ENCODE measurements at places on chromosomes 11 and 22. TPM values are rescaled to one million over a fixed set of nuclear protein-coding genes. Genes with fewer than 3 reads are reported as not detected.

Gene ATG13
- total RNA-seq, result 58.4 TPM

Gene P2RX6
- total RNA-seq, result 0.50 TPM

Gene IGLL5
- total RNA-seq, result not detected

Gene MICAL3
- total RNA-seq, result 26.4 TPM

Gene CCDC87
- total RNA-seq, result 0.70 TPM

Gene DGCR2
- total RNA-seq, result 34.2 TPM

Gene GAB4
- not detected for total RNA-seq

Gene BIRC3
- total RNA-seq, result 14.5 TPM

DNA sequence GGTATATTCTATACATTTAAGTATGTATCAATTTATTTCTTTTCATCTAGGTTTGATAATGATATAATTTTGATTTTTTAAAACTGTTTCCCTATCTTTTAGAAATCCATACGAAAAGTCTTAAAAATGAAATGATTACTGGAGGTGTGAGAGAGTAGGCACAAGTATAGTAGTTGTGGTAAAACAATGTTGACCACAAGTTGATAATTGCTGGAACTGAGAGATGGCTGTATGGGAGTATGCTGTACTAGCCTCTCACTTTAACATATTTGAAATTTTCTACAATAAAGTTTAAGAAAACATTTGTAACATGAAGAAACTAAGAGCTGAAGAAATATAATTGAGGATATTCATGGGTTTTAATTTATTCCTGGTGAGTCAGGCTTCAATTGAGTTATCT, 30.0 kb downstream of the FSHB start:
- no peaks in the 10 kb centered on the region for H3K4me1 ChIP-seq
- DNase-seq, result no peak
- H3K27me3 ChIP-seq, result peaks cover 11% of the 10 kb centered on the region
- H3K4me3 ChIP-seq, result no peak overlapping the region

DNA sequence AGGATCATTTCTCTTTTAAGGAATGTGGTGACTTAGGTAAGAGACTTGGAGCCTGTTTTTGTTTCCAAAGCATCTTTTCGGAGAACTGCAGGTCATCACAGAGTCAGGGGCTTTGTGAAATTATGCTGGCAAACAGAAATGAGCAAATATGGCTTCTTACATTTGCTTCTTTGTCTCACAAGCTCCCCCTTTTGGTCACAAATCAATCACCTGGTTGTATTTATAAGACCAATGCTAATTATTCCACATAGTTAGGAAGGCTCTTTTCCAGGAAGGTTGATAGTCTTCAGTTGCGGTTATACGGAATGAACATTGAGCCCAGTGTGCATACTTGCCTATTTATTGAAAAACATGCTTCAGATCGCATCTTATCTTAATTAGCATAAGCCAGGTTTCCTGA, 34.6 kb upstream of the CEP126 start:
- H3K27me3 ChIP-seq, result no peaks in the 10 kb centered on the region
- H3K27ac ChIP-seq, result no peak overlapping the region
- DNase-seq, result no peak
- H3K4me3 ChIP-seq, result no peak overlapping the region
- no peaks in the 10 kb centered on the region for H3K36me3 ChIP-seq

GRCh38 chr11:12259956-12260355, 117.4 kb upstream of the PARVA start:
- H3K27me3 ChIP-seq, result no peaks in the 10 kb centered on the region
- H3K27ac ChIP-seq, result no peak overlapping the region
- DNase-seq, result no peak
- H3K4me1 ChIP-seq, result no peaks in the 10 kb centered on the region
- no peak overlapping the region for H3K4me3 ChIP-seq

- no peak overlapping the region for H3K4me3 ChIP-seq
- no peak for DNase-seq
- peaks cover 45% of the 10 kb centered on the region for H3K36me3 ChIP-seq
- no peaks in the 10 kb centered on the region for H3K4me1 ChIP-seq
Observed at GRCh38 chr11:74070723-74071492, 62.0 kb upstream of the UCP3 start.

GRCh38 chr22:30649430-30650007, 13.9 kb downstream of the SLC35E4 start:
- peaks cover 25% of the 10 kb centered on the region for H3K4me1 ChIP-seq
- H3K36me3 ChIP-seq, result no peaks in the 10 kb centered on the region
- peak overlapping the region; percentile 76 for H3K27ac ChIP-seq
- peak; percentile 77 for DNase-seq
- H3K4me3 ChIP-seq, result no peak overlapping the region

DNA sequence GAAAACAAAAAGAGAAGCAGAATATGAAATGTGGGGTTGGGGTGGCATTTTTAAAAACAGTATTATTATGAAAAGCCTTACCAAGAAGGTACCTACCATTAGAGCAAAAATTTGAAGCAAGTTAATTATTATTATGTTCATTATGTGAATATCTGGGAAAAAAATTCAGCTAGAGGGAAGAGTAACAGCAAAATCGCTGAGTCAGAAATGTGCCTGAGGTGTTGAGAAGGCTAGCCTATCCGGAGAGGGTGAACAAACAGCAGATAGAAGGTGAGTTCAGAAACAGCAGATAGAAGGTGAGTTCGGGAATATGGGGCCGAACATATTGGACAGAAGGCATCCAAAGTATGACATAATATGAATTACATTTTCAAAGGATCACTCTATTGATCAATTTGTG, 536.8 kb upstream of the ANO5 start:
- DNase-seq, result no peak
- H3K36me3 ChIP-seq, result no peaks in the 10 kb centered on the region
- no peak overlapping the region for H3K27ac ChIP-seq
- H3K27me3 ChIP-seq, result no peaks in the 10 kb centered on the region
- no peaks in the 10 kb centered on the region for H3K4me1 ChIP-seq

- H3K36me3 ChIP-seq, result no peaks in the 10 kb centered on the region
- H3K27ac ChIP-seq, result peak overlapping the region; percentile 56
- no peak overlapping the region for H3K4me3 ChIP-seq
- DNase-seq, result peak; percentile 42
- peaks cover 14% of the 10 kb centered on the region for H3K4me1 ChIP-seq
Observed at GRCh38 chr11:45025716-45026492, 75.2 kb upstream of the TP53I11 start.

GRCh38 chr11:130269326-130269943, 45.3 kb downstream of the ZBTB44 start:
- no peak overlapping the region for H3K4me3 ChIP-seq
- no peak for DNase-seq
- H3K36me3 ChIP-seq, result peaks cover 17% of the 10 kb centered on the region
- no peak overlapping the region for H3K27ac ChIP-seq
- peaks cover 5% of the 10 kb centered on the region for H3K4me1 ChIP-seq

DNA sequence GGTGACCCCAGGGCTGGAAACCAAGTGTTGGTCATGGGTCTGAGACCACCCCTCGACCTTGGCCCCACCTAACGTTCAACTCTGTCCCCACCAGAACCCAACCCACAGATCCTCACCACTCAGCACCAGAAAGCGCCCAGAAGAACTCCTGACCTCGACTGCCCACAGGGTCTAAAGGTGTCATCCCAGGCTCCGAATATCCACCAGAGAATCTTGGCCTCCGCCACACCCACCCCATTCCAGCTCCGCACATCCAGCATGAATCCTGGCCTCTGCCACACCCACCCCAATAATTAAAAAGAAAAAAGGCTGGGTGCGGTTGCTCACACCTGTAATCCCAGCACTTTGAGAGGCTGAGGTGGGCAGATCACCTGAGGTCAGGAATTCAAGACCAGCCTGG, 1.3 kb downstream of the CERK start:
- DNase-seq, result no peak
- H3K27me3 ChIP-seq, result no peaks in the 10 kb centered on the region
- peak overlapping the region; percentile 98 for H3K27ac ChIP-seq
- H3K4me1 ChIP-seq, result peaks cover 48% of the 10 kb centered on the region
- H3K36me3 ChIP-seq, result peaks cover 31% of the 10 kb centered on the region

- peaks cover 53% of the 10 kb centered on the region for H3K4me1 ChIP-seq
- H3K27ac ChIP-seq, result peak overlapping the region; percentile 98
- peak; percentile 57 for DNase-seq
- peak overlapping the region; percentile 77 for H3K4me3 ChIP-seq
- peaks cover 19% of the 10 kb centered on the region for H3K36me3 ChIP-seq
- peaks cover 8% of the 10 kb centered on the region for H3K27me3 ChIP-seq
Observed at GRCh38 chr11:13923716-13924650, 38.5 kb upstream of the SPON1 start.

GRCh38 chr22:36452250-36452977, 29.0 kb downstream of the TXN2 start:
- peak overlapping the region; percentile 39 for H3K4me3 ChIP-seq
- peak overlapping the region; percentile 92 for H3K27ac ChIP-seq
- peaks cover 67% of the 10 kb centered on the region for H3K4me1 ChIP-seq
